ENCODE measurements at places on chromosomes 2 and 18.

DNA sequence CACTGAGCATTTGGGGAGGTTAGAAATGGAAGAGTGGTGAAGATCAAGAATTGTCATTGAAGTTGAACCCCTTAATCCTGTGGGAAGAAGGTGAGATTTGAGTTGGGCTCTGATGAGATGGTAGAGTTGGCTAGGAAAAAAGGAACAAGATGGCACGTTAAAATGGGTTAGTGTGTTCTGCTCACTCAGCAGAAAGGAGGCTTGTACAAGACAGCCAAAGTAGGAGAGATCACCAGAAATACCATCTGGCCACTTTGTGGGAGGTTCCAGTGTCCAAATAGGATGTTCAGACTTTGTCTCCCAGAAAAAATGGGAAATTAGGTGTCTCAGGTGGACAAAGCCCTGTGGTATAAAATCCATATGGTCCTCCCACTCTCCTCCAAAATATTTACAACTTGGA, 56.0 kb upstream of the SLC14A2 start:
- no peak for DNase-seq

DNA sequence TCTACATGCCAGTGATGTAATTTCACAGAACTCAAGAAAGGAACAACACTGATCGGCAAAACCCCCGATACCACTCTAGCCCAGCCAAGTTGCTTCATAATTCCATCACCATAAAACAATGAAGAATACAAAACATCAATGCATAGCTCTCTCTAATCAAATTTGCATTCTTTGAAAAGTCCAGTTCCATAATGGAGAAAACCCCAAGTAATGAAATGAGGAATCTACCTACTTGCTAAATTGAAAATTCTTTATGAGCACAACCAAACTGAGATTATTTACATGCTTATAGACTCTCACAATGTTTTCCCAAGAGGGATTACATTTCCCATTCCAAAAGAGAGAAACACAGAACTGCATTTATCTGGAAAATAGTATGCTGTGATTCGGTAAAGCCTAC, 186.5 kb downstream of the NR4A2 start:
- DNase-seq = no peak

GRCh38 chr18:36440614-36441013, 143.1 kb downstream of the FHOD3 start:
- no peak for DNase-seq

- DNase-seq = no peak
Observed at GRCh38 chr18:59057493-59057795, 82.2 kb upstream of the SEC11C start.

Measured in KBM-7 (cell line).